ENCODE measurements at places on chromosomes 3 and 15.
A peak's percentile ranks its signal among the peaks of the same experiment; 100 is the strongest.

GRCh38 chr3:62365391-62366125 is 7.8 kb downstream of the FEZF2 start:
- no peak for DNase-seq

DNA sequence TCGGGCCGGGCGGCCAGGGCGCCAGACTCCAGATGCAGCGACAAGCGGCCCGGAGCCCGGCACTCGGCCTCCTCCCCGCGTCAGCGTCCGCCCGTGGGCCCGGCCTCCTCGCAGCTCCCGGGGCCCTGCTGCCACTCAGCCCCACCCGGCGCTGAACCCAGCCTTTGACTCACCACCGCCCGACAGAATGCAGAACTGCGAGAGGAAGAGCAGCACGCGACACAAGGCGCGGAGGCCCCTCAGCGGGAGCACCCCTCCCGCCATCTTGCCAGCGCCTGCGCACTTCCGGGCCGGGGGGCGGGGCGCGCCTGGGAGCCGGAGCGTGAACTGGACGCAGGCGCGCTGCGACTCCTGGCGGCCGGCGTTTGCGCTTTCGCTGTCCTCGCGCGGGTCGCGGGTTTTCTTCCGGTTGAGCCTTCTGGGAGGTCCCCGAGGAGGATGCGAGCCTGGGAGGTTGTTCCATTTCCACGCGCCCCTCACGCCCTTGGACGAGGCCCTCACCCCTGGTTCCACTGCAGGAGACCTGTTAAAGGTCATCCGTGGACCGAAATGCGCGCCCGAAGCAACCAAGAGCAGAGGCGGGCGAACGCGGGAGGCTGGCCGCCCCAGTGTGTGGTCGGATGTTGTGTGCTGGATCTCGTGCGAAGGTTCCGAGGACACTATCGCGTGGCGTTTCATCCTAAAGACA is at the start of gene TM2D3:
Gene TM2D3 (minus strand): TSS at position 284 of the 688 bp plus-strand sequence. CDS start 20 bp downstream, at position 264.
- DNase-seq = peak; percentile 75

GRCh38 chr15:70054366-70054765 is 43.4 kb downstream of the TLE3 start:
- no peak for DNase-seq

DNA sequence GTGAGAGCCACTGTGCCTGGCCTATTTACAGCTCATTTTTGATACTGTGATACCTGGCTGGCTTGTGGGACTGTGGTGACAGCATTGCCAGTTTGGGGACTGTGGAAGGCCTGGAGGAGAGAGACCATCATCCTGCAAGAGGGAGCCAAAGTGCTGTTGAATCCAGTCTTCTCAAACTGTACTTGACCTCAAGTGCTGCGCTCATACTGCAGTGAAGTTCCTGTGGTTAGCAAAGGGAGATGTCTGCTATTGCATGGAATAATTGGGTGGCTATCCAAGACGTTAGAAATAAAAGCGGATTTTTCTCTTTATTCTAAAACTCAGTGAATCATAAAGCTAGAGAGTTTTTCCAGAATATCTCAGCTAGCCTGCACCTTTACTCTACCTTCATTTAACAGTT is 83.4 kb downstream of the CCK start:
- DNase-seq = no peak

DNA sequence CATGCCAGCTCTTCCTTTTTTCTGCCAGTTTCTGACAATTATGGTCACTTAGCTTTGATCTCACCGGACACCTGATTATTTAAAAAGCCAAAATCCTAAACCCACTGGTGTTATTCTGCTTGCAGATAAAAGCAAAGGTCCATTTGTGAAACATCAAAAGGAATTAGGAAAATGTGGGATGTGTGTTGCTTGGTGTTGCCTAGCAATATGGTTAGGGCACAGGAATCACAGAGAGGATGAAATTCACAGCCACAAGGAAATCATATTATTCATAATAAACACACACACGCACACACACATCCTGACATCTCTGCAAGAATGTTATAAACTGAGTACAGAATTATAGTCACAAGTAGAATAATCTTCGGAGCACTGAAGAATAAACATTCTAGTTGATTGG is 89.3 kb upstream of the BHLHE40 start:
- DNase-seq = no peak

- no peak for DNase-seq
These were observed 43.3 kb downstream of the RBMS3 start for GRCh38 chr3:29324180-29324651.

DNA sequence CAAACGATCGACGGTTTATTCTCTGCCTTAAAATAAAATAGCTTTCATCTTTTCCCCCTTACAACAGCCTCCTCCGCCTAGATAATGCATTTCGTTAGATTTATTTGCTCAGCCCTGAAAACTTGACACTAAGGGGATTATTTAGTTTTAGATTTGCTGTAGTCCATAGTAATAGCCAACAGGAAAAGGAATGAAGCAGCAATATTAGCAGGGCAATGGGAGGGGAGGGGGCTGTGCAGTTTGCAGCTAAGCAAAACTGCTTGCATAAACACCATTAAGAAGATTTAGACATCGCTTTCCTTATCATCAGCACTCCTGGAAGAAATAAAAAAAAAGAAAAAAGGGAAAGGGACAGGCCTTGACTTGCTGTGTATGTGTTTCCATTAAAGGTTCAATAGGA is 286.5 kb upstream of the SOX14 start:
- DNase-seq = no peak

DNA sequence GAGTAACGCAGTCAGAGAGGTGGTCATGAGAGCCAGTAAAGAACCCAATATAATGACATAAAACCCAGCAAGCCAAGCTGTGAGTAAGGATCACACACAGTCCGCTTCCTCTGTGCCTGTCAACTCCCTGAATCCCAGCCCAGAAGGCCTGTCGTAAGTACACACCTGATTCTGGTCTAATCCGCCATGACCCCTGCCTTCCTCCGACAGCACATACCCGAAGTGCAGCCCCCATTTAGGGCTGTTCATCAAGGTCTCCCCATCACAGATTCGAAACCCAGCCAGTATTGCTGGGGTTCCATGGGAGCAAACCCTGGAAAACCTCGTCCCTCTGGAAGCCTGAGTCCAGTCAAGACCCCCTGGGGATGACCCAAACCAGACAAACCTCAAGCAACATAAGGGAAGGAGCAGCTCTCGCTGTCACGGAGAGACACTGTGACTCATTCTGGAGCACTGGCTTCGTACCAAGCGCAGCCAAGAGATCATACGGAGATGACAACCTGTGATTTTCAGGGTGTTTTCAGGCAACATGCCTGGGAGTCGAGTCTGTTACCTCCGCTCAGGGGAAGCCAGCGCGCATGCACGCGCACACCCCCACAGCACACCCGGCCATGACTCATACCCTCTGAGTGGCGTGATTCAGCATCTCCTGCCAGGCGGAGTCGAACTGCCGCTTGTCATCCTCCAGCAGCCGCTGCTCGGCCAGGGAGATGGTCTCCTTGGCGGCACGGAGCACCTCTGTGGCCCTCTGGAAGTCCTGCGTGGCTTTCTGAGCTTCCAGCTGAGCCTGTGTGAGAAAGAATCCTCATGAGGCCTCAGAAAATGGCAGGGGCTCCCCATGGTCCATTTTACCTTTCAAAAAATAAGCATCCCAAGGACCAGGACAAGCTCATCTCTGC is 63.0 kb downstream of the SH3BP5 start:
- DNase-seq = no peak

DNA sequence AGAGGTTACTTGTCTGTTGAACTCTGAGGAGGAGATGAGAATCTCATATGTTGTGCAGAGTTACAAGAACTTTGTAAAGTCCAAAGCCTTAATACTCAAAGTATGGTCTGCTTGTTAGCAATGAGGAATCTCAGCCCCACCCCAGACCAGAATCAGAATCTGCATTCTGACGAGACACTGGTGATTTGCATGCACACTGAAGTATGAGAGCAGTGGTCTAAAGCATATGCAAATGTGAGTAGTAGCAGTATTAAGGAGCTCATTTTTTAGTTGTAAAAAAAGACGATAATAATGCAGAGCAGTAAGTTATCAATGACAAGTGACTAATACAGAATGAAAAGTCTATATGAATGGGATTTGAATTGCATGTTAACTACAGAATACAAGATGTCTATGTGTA is 327.7 kb downstream of the RYR3 start:
- no peak for DNase-seq

- no peak for DNase-seq
These were observed 35.9 kb downstream of the OXNAD1 start for GRCh38 chr3:16300881-16301359.

- DNase-seq = no peak
These were observed 57.8 kb upstream of the KY start for GRCh38 chr3:134708671-134709070.

GRCh38 chr3:124707656-124708062 is 22.6 kb upstream of the UMPS start:
- DNase-seq = no peak

DNA sequence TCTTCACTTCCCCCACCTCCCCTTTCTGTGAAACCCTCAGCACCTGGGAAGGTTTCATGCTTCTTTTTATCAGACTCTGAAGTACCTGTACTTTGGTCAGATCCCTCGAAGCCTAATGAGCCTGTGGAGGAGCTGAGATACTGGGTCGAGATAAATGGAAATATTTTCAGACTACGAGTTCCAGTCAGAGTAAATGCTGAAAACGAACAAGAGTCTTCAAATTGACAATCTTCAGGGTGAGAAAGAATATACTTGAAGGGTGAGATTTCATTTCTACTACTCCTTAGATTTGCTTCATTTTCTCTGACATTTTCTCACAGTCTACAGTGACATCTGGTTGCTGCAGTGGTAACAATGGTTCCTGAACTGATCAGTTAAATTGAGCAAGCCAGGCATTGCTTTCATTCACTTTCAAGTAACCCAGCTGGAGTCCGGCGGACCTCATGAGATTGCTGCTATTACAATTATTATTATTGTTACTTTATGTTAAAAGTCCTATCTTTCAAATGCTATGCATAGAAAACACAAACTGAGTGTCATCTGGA is 337.2 kb downstream of the VGLL3 start:
- no peak for DNase-seq

- DNase-seq = no peak
These were observed 374.7 kb upstream of the GOLIM4 start for GRCh38 chr3:168470380-168470779.
